ENCODE measurements at places on chromosomes 2 and 18. TPM values are rescaled to one million over a fixed set of nuclear protein-coding genes. Genes with fewer than 3 reads are reported as not detected.

SH3RF3 gene
- polyA plus RNA-seq, result 0.24 TPM

DSG4 gene
- polyA plus RNA-seq, result not detected

PTPRM gene
- polyA plus RNA-seq, result 5.3 TPM

CSRNP3 gene
- polyA plus RNA-seq, result not detected

SERPINB13 gene
- polyA plus RNA-seq, result not detected

MREG gene
- 3.9 TPM for polyA plus RNA-seq

TMEM37 gene
- polyA plus RNA-seq, result not detected

SULT1C4 gene
- polyA plus RNA-seq, result not detected

LRP1B gene
- not detected for polyA plus RNA-seq

RNF152 gene
- polyA plus RNA-seq, result not detected

MDH1B gene
- 0.15 TPM for polyA plus RNA-seq

FOXD4L1 gene
- polyA plus RNA-seq, result not detected

UCN gene
- 0.71 TPM for polyA plus RNA-seq

FTCDNL1 gene
- 1.4 TPM for polyA plus RNA-seq

LHCGR gene
- not detected for polyA plus RNA-seq

HOXD11 gene
- not detected for polyA plus RNA-seq

FIGN gene
- polyA plus RNA-seq, result not detected

R3HDM1 gene
- 21.1 TPM for polyA plus RNA-seq

ACTR2 gene
- polyA plus RNA-seq, result 299 TPM

RAPH1 gene
- not detected for polyA plus RNA-seq

SEC11C gene
- polyA plus RNA-seq, result 209 TPM

RGPD3 gene
- 0.12 TPM for polyA plus RNA-seq

CABLES1 gene
- polyA plus RNA-seq, result 0.30 TPM

VWC2L gene
- polyA plus RNA-seq, result not detected

GREB1L gene
- 0.13 TPM for polyA plus RNA-seq

ECEL1 gene
- not detected for polyA plus RNA-seq

QPCT gene
- polyA plus RNA-seq, result 0.26 TPM

NEU4 gene
- not detected for polyA plus RNA-seq

TRIM43 gene
- not detected for polyA plus RNA-seq

RMND5A gene
- polyA plus RNA-seq, result 20.7 TPM

GALR1 gene
- polyA plus RNA-seq, result not detected
